Thyroid gland (tissue), 4 donors: ENCODE measurements at places on chromosomes 7 and 10. TPM values are rescaled to one million over a fixed set of nuclear protein-coding genes. Genes with fewer than 3 reads are reported as not detected.

Gene CYP2C9
- not detected for total RNA-seq

- no peaks in the 10 kb centered on the region for H3K27me3 ChIP-seq
- H3K36me3 ChIP-seq, result no peaks in the 10 kb centered on the region
Observed at GRCh38 chr10:24882047-24882698, 70.2 kb downstream of the PRTFDC1 start.

- no peaks in the 10 kb centered on the region for H3K4me1 ChIP-seq
- no peak overlapping the region for H3K4me3 ChIP-seq
- DNase-seq, result no peak
Observed at GRCh38 chr10:93154531-93154930, 80.8 kb downstream of the CYP26A1 start.

DNA sequence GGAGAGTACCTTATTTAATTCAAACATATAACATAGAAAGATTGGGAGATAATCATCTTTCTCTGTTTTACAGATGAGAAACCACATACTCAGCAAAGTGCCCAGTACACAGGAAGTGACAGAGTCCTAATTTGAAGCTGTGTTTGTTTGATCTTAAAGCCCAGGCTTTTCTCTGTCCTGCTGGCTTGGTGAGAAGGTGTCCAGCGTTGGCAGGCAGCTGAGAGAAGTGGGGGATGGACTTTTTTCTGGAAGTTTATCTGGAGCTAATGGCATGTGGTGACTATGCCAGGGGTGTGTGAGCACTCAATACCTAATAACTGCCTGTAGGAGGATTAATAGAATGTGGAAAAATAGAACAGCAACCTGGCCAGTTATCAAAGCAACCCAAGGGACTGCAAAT, 60.8 kb downstream of the NPSR1 start:
- no peaks in the 10 kb centered on the region for H3K36me3 ChIP-seq
- DNase-seq, result no peak
- no peak overlapping the region for H3K4me3 ChIP-seq
- H3K27ac ChIP-seq, result no peak overlapping the region
- no peaks in the 10 kb centered on the region for H3K4me1 ChIP-seq
- no peaks in the 10 kb centered on the region for H3K27me3 ChIP-seq

Gene TBXAS1
- total RNA-seq, result 5.1 TPM

Gene AGAP3
- 49.0 TPM for total RNA-seq
